RCC 7860 (cell line): ENCODE measurements at places on chromosomes 4 and X.
A peak's percentile ranks its signal among the peaks of the same experiment; 100 is the strongest.

DNA sequence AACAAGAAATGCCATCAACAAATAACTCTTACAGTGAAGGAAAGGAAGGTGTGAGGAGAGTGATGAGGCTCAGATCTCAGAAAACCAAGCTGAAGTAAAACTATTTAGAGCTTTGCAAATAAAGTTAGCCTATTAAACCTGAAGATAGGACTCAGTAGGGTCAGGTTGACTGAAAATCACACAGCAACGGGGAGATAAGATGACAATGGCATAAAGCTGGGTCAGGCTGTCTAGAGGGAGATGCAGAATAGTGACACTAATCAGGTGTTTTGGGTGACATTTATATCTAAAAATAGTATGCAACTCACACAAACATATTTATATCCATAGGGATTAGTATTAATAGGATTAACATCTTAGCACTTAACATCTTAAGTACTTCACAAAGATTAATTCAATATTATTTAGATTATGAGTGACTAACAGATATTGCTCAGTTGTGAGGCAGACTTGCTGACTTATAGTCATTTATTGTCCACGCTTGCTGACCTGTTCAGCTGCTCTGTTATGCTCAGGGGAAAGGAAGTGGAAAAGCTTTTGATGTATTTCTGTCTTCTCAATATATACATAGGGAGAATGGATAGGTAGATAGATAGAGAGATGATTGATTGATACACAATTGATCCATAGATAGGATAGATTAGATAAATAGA is 130.7 kb upstream of the GUCY1A1 start:
- no peak for DNase-seq

DNA sequence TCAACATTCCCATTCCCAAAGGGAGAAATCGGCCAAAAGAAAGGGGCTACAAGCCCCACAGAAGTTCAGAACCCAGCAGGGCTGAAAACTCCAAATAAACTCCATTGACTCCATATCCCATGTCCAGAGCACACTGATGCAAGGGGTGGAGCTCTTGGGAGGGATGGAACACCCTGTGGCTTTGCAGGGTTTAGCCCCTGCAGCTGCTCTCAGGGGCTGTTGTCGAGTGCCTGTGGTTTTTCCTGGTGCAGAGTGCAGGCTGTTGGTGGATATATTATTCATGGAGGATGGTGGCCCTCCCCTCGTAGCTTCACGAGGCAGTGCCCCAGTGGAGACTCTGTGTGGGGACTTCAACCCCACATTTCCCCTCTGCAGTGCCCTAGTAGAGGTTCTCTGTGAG is 53.7 kb downstream of the PDGFRA start:
- no peak for DNase-seq

- DNase-seq, result no peak
Measured at GRCh38 chrX:11164433-11164832, 53.3 kb downstream of the HCCS start.

- DNase-seq, result peak; percentile 27
Measured at GRCh38 chrX:129540068-129540653, at the start of gene OCRL. Gene OCRL, plus strand, starts transcription at chrX:129540259. Its CDS starts 181 bp downstream, at chrX:129540440.

DNA sequence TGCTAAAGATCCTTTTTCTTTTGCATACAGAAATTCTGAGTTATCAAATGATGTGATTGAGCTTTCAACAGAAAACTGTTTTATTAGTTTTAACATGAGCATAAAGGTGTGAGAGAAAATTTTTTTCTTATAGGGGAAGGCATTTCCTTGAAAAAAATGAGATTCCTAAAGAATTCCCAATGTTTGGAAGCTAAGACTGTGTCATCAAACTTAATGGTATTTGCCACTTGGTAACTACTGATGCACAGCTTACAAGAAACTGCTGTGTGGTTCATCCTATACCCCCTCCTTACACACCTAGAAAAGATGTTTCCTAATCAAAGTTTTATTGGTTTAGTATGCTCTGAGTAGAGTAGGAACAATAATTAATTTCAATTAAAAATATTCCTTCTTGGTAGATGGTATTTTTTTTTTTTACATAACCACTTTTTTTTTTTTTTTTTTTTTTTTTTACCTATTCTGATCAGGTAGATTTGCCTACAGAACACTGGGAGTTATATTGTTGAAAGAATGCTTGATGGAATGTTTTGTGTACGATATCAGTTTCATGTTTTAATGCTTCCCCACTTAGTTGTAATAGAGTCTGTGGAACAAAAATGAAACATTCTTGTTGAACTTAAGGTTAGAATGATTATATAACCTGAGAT is 6.0 kb downstream of the PTPN13 start:
- no peak for DNase-seq

GRCh38 chrX:17323397-17323796 is 51.6 kb upstream of the NHS start:
- DNase-seq, result no peak

DNA sequence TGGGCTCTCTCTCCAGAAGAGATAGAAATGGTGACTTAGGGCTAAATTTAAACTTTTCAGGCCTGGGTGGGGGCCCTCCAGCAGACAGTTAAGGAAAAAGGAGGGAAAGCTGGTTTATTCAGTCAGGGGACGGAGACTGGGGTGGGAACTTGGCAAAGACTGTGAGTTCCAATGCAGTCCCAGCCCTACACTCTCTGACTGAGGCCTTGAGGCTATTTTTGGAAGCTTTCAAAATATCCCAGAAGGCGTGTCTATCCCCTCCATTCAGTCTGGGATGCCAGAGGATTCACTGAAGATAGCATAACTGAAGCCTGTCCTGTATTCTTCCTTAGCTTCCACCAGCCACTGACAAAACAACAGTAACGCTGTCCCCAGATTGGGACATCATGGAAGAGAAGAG is 32.1 kb upstream of the MSN start:
- no peak for DNase-seq

DNA sequence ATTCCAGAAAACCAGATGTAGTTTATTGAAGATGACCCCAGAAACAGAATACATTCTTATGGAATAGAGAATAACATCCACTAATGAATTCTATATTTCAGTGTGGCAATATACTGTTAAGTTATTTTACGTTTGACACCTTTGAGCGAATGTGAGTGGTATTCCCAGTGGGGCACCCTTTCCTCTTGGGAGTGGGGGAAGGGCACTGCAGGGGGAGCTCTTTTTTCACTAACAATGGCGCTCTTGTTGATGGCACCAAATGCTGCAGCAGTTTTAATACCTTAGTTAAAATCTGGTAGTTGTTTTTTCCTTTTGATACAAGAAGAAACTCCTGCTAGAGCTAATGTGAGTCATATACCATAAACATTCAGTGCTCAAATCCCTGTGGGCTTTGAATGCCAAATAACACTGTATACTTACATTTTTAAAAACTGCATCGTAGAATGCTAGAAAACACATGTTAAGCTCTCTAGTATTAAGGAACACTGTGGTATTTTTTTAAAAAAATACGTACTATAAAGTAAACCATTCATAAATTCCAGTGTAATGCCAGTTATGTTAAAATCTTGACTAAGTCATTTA is 178.5 kb downstream of the DCHS2 start:
- no peak for DNase-seq

DNA sequence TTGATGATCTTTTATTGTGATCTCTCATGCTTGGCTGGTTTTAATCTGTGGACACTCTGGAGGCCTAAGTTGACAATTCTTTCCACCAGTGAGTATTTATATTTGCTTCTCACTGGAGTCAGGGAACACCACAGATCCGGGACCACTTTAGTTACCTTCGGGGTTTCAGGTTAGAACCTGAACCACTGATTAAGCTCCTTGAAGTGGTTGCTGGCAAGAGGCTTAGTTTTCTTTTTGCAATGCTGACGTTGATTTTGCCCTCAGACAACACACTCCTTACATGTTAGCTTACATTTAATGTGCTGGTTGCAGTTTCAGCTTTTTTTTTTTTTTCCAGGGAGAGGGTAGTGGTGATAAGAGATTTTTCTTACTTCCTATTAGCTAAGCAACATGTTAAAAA is 10.5 kb upstream of the ZNF330 start:
- no peak for DNase-seq

DNA sequence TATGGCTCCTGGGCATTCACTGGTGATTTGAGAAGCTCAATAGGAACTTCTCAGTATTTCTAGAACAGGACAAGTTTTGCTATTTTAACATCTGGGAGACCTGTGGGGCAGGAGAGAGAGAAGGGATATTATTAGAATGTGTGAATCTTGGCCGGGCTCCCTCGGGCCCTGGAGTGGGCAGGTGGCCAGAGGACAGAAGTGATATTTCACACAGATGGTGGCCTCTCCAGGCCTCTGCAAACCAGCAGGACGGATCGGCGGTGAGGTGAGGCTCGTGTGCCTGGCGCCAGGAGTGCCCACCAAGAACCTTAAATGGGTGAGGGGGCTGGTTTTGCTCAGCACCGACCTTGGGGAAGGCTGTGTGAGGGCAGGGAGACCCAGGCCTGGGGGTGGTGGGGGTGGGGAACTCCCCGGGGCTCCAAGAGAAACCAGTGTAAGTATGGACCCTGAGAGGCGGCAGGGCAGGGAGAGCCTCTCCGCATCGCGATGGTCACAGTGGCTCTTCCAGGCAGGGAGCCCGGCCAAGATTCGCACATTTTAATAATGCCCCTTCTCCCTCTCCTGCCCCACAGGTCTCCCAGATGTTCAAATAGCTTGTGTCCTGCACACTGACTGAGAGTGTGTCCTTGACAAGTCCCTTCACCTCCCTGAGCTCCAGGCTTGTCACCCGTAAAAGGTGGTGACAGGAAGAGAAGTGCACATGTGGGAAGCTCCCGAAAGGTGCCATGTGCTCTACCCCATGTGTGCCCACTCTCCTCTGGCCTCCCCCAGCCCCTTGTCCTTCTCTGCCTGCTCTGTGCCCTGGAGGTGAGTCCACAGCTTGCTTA is 64.9 kb downstream of the SORCS2 start:
- DNase-seq, result no peak

- no peak for DNase-seq
Measured at GRCh38 chr4:118289794-118290193, 63.0 kb downstream of the PRSS12 start.

DNA sequence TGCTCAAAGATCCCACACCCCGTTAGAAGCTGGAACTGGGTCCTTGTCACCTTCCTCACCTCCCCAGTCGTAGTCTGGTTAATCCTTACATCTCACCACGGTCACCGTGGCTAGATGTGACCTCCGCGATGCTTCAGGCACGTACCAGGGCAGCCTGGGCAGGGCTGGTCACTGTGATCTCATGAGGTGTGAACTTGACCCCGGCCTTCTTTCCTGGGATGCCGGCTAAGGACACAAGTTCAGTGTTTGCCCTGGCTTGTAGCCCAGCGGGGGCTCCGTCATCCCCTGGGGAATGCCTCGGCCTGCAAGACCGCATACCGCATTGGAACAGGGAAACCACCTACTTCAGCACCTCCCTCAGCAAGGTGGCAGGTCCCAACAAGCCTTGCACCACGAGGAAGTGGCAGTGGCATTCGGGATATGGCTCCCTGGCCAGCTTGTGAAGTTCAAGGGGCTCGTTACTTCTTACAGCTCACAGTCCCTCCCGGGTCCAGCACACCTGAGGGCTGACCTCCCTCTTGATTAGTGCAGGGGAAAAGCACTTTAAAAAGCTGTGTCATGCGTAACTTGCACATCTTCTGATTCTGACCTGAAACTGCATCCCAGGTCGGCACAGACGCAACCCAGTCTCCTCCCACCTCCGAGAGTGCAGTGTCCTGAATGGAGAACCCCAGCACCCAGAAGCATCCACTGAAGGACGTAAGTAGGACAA is 25.9 kb downstream of the NOP14 start:
- DNase-seq, result peak; percentile 97

DNA sequence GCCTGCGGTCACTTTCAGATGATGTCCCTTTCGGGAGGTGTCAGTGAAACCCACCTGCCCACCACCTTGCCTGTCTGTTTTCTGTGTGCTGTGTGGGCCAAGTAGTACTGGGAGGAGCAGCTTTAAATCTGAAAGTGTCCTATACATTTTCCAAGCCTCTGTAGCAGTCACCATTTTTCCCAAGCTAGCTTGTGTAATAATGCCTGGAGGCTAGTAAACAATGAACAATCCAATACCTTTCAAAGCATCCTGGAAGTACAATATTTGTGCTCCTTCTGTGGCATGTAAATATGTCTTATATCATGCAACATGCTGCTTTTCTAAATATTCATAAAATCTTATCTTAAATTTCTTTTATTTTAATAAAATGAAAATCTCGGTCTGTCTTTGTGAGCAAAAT is 111.6 kb upstream of the C1GALT1C1 start:
- DNase-seq, result no peak

GRCh38 chrX:66164470-66164869 is 423 bp downstream of the HEPH start:
- no peak for DNase-seq

DNA sequence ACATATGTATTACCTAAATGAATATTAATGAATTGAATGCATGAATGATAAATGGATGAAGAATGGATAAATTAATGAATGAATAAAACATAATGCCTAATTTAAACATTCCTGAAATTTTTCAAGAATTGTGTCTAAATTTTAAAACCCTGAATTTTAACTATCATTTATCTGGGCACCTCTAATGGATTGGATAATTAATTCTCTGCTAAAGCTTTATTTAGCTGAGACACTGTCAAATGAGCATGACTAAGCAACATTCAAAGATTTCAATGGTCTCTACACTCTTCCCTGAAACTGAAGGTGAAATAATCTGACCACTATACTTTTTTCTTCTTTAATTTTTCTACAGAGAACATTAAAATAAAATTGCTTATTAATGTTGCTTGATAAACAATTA is 1197.7 kb downstream of the C4orf33 start:
- no peak for DNase-seq

DNA sequence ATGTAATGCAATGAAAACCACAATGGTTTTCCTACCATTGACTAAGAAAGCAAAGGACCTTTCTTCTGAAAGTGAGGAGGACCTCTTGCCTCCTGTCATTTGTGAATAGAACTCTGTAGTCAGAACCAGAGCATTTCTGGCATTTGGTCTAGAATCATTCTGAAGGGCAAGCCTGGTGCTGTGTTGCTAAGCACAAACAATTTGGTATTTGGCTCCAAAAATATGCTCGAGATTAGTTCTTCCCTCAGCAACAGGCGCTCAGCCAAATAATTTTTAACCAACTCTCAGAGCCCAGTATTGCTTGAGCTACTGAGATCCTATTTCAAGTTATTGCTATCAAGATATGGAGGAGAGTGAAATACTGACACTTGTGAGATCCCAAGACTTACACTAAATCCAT is 71.0 kb downstream of the SNCA start:
- no peak for DNase-seq

DNA sequence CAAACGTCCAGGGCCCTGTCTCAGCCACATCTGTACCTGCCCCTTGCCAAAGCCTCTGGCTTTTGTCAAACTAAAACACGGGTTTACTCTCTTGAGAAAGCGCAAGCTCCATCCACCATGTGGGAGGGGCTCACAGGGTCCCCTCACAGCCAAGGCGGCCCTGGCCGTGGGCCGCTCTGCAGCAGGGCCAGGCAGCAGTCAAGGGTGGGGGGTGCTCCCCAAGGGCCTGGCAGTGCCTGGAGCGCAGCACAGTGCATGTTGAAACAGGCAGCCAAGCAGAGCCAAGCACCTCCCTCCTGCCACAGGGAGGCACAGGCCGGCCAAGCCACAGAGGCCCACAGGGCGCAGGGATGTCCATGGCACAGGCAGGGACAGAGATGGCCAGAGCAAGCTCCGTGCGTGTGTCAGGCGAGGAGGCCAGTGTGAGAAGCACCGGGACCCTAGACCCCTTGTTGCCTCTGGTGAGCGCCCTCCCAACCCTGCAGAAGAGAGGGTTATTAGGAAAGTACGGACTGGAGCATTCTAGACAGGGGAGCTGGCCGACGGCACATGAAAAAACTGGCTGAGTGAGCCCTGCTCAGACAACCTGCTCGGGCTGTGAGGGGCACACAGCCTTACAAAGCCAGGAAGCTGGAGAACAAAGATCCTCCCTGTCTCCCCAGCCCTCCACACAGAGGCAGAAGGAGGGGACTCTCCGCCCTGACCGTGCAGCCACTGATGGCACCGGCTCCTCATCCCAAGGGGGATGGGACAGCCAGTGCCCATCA is 39.0 kb downstream of the FAM53A start:
- no peak for DNase-seq
